Stimulated activated memory B cell treated with anti-CD40 and anti-IgM and Interleukin-4, amounts not matched to agents 10 μg/mL and 1 μg/mL and 100 μg/mL, for 72 hours (primary cell): ENCODE measurements at places on chromosomes 4 and X.

DNA sequence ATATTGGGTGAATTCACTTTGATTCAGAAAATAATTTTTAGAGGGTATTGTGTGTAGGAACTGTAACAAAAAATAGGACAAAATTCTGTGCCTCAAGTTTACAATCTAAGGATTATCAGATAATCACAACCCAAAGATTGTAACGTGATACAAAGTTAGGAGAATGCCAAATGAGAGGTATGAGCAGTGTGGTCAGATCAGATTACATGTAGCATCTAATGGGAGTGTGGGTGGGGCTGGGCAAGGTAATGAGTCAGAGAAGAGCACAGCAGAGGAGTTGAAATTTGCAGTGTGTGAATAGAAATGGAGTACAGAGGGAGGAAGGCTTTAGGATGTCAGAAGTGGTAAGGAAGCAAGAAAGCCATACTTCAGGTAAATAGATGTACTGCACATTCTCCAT, 103.4 kb upstream of the TEX13A start:
- no peak for ATAC-seq

- ATAC-seq = no peak
These were observed 63.5 kb downstream of the GEMIN8 start for GRCh38 chrX:13966071-13966792.

GRCh38 chr4:173171098-173171497, 2.5 kb downstream of the GALNT7 start:
- ATAC-seq = no peak

GRCh38 chr4:78591404-78591803, 39.8 kb downstream of the ANXA3 start:
- no peak for ATAC-seq
